Esophagus squamous epithelium (tissue), 5 donors: ENCODE measurements at places on chromosomes 16 and 17. TPM values are rescaled to one million over a fixed set of nuclear protein-coding genes. Genes with fewer than 3 reads are reported as not detected.

The SSTR5 gene
- total RNA-seq: not detected

The CCL17 gene
- total RNA-seq: not detected

The TELO2 gene
- 17.0 TPM for total RNA-seq

The KRT27 gene
- total RNA-seq: not detected

The GABARAP gene
- 384 TPM for total RNA-seq

The ATP1B2 gene
- 0.09 TPM for total RNA-seq

The HS3ST6 gene
- total RNA-seq: 1.6 TPM
